Spinal cord (tissue), 10 donors: ENCODE measurements at places on chromosomes 6 and 20.

GRCh38 chr6:17628873-17629272 is 28.8 kb downstream of the FAM8A1 start:
- DNase-seq = no peak

- DNase-seq = no peak
These were observed 437.7 kb downstream of the COL12A1 start for GRCh38 chr6:74768120-74768519.

DNA sequence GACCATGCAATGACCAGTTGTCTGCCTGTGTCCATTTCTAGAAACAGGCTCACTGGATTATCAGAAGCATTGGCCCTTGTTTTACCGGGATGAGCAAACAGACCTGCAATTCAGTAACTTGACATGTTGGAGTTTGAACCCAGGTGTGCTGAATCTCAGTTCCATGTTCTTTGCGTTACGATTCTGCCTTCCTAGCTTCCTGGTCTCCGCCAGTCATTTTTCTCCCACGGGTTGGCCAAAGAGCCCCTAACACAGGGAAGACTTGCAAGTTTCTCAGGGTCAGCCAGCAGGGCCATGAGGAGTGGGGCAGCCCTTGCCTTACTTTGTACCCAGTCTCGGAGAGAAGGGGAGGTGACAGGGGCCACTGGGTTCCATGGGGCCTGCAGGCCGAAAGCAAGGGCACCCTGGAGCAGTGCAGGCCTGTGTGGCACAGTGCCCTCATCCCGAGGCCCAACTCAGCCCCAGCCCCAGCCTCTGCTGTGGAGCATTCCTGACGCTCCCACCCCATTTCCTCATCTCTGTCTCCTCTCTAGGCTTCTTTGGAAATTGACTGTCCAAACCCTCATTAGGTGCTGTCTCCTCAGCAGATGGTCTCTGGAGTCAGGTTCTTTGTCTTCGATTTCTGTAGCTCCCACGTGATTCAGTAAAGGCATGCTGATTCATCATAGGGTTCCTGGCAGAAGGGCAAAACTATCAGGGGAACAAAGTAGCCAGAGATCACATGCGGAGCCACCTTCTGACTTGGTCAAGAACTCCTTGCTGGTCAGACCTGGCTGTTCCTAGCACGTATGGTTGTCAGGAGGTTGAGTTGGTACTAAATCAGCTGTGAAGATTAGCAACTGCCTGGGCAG is 23.6 kb downstream of the CDS2 start:
- no peak for DNase-seq

- DNase-seq = no peak
These were observed 76.7 kb downstream of the UBE3D start for GRCh38 chr6:82988930-82989351.

GRCh38 chr20:47349365-47350180 is 6.9 kb downstream of the ZMYND8 start:
- DNase-seq = no peak

DNA sequence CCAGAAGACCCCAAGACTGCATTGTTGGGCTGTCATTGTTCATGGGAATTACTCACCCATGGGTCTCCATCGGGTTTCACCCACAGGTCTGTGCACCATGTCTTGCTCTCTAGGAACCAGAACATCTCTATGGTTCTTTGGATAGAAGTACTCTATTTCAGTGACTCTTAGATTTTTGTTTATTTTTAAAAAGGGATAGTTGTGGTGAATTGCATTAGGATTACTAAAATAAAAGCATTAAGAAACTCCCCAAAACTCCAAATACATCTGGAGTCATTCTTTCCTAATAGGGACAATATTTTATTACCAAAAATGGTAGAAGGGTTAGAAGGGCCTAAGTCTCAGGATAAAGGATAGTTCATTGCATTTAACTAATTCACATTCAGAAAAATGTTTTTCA is 166.9 kb upstream of the TNFAIP3 start:
- DNase-seq = no peak

DNA sequence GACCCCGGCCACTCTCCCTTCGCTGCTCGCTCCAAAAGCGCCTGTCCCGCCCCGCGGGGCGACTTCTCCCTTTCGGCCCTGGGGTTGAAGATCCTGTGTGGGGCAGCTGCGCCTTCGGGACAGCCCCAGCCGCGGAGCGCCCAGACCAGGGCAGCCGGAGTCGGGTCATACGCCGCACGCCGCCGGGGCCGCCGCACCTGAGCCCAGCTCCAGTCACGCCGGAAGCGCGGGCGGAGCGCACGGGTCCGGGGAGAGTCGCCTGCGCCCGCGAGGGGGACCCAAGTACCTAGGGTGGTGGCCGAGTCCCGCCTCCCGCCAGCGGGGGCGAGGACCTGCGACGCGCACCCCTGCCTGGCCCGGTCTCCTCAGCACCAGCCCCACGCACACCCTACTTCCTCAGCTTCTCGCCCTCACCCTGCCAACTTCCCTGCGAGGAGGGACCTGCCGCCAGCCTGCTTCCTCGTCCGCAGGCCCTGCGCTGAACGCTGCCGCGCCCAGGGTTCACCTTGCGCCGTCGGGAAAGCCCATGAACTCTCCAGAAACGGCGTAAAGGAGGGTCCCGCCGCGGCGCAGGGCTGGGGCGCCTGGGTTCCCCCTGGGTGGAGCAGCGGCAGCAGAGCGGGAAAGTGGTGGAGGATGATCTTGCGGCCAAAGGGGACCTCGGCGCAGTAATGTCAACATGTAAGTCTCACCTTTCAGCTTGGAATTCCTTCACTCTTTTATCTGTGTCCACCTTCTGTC is at the start of gene ADGRG6:
Gene ADGRG6, plus strand, starts transcription at position 357 of the 741 bp plus-strand sequence. Its CDS starts 323 bp downstream, at position 680.
- DNase-seq = no peak

- no peak for DNase-seq
These were observed 34.8 kb upstream of the NUP153 start for GRCh38 chr6:17741507-17741906.

DNA sequence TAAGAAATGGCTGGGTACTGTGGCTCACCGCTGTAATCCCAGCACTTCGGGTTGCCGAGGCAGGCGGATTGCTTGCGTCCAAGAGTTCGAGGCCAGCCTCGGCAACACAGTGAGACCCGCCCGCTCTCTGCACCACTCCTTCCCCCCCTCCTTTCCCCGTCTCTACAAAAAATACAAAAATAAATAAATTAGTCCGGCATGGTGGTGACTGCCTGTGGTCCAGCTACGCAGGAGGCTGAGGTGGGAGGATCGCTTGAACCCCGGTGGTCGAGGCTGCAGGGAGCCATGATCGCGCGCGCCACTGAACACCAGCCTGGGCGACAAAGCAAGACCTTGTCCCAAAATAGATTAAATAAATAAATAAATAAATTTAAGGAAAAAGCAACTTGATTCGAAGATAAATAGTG is 448 bp upstream of the RNF114 start:
- no peak for DNase-seq

DNA sequence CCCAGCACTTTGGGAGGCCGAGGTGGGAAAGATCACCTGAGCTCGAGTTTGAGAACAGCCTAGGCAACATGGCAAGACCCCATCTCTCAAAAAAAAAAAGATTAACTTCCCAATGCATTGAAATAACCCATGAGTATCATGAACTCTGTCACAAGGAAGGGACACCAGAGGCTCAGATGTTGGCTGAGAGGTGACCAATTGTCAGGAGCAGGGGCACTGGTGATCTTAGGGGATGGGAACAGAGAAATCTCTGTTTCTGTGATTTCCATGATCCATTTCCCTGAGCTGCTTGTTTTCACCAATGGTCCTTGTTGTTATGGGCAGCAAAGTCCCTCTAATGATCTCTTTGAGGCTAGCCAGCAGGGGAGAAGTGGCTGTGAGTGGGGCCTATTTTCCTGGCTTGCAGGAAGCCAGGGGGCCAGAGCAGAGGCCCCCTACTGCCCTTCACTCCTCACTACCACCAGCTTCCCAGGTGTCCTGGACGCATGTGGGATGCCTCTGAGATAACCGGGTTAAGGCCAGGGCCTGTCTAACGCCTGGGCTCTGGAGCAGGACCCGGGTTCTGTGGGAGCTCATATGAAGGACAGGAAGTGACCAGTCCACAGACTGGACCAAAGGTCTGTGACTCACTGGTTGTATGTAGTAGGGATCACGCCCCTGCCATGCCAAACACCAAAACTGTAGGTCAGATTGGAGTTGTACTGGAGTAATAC is 54.4 kb downstream of the PCNA start:
- no peak for DNase-seq

DNA sequence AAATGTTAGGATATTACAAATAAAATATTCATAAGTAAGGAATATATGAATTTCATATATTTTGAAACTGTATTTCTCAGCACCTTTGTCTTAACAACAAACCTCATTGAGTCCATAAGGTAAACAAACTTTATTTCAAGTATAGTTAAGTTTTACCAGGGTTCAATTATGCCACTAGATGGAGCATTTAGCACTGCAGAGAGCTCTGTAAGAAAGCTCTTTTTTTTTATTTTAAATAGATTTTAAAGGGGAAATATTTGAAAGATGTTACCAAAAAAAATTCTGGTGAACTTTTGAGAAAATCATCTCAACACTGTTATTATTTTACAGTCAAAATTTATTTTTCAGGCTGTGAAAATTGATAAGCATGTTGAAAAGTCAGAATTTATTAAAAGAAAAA is 955.2 kb upstream of the EYS start:
- DNase-seq = peak; percentile 69

- DNase-seq = no peak
These were observed 293.7 kb upstream of the RIMS1 start for GRCh38 chr6:71592643-71593042.

DNA sequence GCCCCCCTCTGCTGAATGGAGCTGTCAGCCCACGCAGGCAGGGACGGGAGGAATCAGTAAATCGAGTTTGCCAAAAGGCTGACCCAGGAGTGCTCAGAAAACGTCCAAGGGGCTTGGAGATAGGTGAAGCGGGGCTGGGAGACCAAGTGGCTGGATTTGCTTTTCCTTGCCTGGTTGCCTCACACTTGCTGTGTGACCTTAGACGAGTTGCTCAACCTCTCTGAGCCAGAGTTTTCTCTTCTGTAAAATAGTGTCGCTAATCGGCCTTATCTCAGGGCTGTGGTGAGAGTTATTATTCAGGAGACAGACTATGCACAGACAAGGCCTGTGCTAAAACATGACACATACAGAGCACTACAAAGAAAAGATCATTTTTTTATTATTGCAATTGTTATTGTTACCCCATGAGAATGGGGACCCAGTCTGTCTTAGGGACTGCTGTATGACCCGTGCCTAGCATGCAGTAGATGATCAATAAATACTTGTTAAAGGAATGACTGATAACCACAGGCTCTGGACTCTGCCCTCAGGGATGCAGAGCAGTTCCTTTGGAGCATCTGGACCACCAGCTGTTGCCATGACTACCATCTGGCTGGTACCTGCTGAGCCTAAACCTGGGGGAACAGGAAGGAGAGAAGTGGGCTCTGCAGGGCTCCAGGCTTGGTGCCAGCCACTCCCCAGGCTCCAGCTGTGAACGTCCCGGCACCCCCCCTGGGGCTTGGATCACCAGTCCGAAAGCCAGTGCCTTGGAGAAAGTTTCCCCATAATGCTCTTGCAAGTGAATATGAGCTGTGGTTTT is 901 bp downstream of the KCNK15 start:
- DNase-seq = peak; percentile 51
